ENCODE measurements at places on chromosomes 11 and 22.
A peak's percentile ranks its signal among the peaks of the same experiment; 100 is the strongest.

GRCh38 chr22:37610480-37611129 is 2.0 kb downstream of the GGA1 start:
- no peak for DNase-seq

GRCh38 chr11:64128255-64129006 is 37.5 kb downstream of the MACROD1 start:
- DNase-seq: no peak

DNA sequence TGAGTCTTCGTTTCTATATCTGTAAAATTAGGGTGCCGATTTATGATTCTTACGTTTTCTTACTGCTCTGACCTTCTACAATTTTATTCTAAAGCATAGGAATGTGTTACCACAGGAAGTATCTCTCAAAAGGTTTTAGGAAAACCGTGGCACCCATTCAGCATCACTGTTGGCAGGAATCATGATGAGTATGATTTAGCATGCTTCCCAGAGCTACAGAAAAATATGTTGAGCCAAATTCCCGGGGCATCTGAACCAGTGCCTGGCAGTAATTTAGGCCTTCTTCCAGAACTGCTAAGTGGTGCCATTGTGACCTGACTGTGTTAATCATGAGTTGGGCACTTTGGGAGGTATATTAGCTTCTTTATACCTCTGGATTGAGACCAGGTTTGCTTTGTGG is 605.0 kb upstream of the RAG2 start:
- no peak for DNase-seq

DNA sequence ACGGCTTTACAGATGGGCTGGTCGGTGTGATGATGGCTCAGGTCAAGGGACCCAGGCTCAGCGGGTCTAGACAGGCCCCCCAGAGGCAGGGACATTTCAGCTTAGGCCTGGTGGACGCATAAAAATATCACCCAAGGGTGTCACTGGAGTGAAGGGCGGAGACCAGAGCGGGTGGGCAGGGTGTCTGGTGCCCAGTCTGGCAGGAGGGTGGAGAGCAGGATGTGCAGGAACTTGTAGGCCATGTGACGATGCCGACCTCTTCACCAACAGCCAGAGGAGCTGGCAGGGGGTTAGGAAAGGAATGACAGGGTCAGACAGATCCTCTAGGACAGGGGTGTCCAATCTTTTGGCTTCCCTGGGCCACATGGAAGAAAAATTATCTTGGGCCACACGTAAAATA is 4.5 kb downstream of the MAPK8IP1 start:
- no peak for DNase-seq

- DNase-seq: no peak
Measured at GRCh38 chr11:73519266-73519665, 78.6 kb downstream of the FAM168A start.

- no peak for DNase-seq
Measured at GRCh38 chr22:29112681-29113080, 39.8 kb downstream of the KREMEN1 start.

DNA sequence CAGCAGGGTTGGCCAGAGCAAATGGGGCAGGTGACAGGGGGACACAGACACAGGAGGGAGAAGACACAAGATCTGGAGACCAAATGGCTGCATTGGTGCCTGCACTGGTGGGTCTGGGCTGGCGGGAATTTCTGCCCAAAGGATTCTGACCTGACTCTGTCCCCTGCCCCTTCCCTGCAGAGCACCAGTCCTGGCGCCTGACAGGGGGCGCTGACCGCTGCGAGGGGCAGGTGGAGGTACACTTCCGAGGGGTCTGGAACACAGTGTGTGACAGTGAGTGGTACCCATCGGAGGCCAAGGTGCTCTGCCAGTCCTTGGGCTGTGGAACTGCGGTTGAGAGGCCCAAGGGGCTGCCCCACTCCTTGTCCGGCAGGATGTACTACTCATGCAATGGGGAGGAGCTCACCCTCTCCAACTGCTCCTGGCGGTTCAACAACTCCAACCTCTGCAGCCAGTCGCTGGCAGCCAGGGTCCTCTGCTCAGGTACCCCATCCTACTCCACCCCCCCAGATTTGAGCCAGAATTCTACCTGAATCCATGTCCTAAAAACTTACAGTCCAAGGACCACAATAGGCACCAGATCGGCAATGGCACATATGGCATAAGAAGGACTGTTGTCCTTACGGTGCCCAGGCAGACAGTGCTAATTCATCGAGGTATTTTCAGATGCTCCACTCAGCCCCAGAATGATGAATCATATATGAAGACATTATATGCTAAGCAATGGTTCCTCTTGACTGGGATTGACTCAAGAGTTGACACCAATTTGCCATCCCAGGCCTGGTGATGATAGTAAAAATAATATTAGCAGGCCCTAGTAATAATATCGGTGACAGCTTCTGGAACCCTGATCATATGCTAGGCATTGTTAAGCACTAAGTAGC is 38.2 kb downstream of the CD6 start:
- DNase-seq: no peak

DNA sequence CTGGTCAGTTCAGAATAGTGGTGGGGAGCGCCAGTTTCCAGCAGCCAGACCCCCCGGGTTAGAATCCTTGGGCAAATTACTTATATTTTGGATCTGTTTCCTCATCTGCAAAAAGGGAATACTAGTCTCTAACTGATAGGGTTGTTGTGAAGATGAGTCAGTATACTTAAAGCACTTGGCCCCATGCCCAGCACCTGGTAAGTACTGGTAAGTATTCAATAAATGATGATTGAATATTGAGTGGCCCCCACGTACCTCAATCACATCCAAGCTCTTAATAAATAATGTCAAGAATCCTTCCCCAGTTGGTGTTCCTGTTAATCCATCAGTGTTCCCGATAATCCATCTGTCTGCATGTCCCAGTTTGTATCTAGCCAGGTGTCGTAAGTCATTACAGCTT is 12.1 kb downstream of the ACP2 start:
- no peak for DNase-seq

- DNase-seq: peak; percentile 10
Measured at GRCh38 chr22:27880778-27881394, 38.2 kb downstream of the PITPNB start.

- no peak for DNase-seq
Measured at GRCh38 chr22:26109686-26110315, 59.5 kb upstream of the SEZ6L start.

GRCh38 chr11:6670202-6670830 is 12.8 kb downstream of the MRPL17 start:
- no peak for DNase-seq

DNA sequence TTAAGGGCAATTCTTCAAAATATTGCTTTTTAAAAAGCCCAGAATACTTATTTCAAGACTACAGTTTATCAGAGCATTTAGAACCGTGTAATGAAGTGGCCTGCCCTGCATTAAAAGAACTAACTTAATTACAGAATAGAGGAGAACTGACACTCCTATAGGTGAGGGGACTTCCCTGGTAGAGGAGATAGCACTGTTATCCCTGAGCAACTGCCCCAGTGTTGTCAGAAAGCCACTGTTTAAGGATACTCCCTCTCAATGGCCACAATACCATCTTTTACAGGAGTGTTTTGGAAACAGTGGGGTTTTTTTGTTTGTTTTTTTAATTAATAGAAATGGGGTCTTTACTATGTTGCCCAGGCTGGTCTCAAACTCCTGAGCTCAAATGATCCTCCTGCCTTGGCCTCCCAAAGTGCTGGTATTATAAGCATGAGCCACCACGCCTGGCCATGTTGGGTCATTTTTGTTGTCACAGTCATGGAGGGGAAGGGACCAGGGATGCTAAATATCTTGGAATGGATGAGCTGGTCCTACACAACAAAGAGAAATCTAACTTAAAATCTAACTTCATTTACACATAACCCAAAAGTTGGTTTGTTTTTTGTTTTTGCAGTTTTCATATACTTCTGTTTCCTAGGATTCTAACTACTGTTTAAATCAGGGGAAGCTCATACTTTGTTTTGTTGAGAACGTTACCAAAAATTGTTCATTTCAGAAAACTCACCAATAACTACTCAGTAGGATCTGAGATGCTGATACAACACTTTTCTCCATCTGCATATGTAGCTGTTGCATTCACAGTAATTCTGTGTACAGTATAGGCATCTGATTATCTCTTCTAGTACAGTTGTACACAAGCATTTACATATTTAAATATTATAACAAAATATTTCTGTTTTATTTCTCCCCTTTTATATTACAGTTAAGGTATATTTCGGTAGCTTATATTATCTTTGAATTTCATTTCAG is 8.1 kb downstream of the RPL27A start:
- no peak for DNase-seq

GRCh38 chr11:128326791-128327190 is 260.6 kb downstream of the ETS1 start:
- no peak for DNase-seq

- DNase-seq: no peak
Measured at GRCh38 chr11:109783840-109784239, 309.4 kb upstream of the ZC3H12C start.

DNA sequence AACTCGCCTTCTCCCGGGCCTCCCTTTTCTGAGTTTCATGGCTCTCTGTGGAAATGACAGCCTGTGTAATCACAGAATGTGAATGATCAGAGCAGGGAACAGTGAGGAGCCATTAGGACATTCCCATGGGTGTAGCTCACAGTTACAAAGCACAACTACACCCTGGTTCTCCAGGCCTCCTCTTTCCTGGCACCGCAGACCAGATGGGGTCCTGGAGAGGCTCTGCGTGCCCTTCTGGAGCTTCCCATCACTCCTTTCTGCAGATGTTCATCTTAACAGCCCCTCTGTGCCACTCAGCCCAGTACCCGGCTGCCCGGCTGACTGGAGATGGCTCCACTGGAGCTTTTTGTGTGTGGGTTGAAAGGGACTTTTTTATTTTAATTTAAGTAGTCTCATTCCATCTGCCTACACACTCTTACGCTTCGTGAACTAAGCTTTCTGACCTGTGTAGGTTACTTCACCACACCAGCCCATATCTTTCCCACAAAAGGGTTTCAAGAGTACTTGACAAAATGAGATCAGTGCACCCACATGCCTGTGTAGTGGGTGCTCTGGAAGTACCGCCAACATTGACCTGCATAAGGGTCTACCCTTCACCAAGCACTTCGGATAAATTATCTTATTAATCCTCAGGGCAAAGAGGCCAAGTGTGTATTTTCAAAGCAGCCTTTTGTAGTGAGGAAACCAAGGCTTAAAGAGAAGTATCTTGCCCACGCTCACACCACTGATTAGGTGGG is 29.8 kb downstream of the SREBF2 start:
- DNase-seq: no peak

DNA sequence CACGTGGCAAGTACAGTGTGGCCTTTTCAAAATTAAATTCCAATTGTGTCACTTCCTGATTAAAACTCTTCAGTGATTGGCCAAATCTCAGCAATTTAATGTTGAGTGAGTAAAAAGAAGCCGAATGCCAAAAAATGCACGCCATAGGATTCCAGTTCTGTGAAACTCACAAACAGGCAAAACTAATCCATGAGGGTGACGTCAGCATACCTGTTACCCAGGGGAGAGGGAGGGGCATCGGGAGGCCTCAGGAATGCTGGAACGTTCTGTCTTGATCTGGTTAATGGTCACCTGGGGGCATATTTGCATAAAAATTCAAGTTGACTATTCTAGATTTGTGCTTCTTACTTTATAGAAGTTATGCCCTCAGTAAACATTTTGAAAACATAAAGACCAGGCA is 39.9 kb upstream of the RAB1B start:
- no peak for DNase-seq

Measured in NCI-H1092 (cell line).